ENCODE measurements at places on chromosomes 11 and 22. TPM values are rescaled to one million over a fixed set of nuclear protein-coding genes. Genes with fewer than 3 reads are reported as not detected.

The CCDC134 gene
- total RNA-seq = 4.4 TPM

The RTN4R gene
- 0.29 TPM for total RNA-seq

The PRMT3 gene
- total RNA-seq = 37.7 TPM

The PRSS23 gene
- not detected for total RNA-seq

The MAPK8IP2 gene
- 1.3 TPM for total RNA-seq

The PRR33 gene
- not detected for total RNA-seq

The BRSK2 gene
- total RNA-seq = not detected

Data from Karpas-422 (cell line).